ENCODE measurements at places on chromosomes 6 and 20.

DNA sequence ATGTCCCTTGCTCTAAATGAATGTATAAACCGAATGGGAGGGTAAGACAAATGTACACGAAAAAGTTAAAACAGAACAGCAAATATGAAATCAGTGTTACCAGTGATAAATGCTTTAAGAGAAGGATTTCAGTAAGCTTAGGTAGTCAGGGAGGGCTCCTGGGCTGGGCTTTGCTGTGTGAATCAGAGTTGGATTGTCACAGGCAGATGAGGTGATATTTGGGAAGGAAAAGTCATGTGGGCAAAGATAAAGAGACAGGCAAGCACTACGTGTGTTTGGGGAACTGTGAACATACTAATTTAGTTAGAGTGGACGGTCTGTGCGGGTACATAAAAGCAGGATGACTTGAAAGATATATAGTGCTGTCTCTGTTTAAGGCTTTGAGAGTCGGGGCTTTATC lies 114.8 kb downstream of the CRYBG1 start:
- no peak for DNase-seq

GRCh38 chr6:95087394-95088097 lies 489.8 kb upstream of the MANEA start:
- DNase-seq = no peak

- DNase-seq = no peak
These were observed 107.4 kb upstream of the TENT5A start for GRCh38 chr6:81859884-81860283.

DNA sequence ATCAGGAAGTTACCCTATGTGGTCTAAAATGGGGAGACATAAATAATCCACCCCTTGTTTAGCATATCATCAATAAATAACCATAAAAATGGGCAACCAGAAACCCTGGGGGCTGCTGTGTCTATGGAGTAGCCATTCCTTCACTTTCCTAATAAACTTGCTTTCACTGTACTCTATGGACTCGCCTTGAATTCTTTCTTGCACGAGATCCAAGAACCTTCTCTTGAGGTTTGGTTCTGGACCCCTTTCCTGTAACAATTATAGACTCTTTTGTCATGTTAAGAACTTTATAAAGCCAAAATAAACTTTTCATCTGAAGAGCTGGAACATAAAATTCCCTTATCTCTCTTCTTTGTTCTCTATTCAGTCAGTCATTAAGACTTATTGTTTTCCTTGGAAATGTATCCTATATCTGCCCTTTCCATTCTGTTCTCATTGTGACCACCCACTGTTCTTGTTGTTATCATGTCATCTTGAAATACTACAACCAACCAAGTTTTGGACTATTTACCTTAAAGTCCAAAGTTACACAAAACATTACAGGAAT lies 29.3 kb upstream of the ZBTB24 start:
- DNase-seq = no peak

- DNase-seq = no peak
These were observed 88.3 kb downstream of the FAM50B start for GRCh38 chr6:3937438-3937837.

GRCh38 chr6:109579361-109579760 lies 96.3 kb upstream of the ZBTB24 start:
- no peak for DNase-seq

- no peak for DNase-seq
These were observed 151.4 kb upstream of the CHD6 start for GRCh38 chr20:41769592-41770018.

DNA sequence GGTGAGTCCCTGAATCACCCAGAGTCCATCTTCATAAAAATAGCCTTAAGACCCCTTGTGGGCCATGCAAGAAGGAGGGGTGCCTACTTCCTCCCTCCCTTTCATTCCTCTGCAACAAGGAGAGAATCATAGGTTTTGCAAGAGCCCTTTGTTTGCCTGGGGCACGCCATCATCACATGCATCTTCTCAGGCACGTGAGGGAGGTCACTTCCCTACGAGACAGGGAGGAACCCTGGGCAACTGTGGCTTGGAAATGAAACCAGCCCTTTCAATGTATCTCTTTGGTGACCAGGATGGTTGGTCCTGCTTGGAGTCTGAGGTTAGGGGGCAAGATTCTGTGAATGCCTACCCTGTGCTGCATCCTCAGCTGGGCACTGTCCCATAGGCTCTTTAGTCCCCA lies 194.8 kb downstream of the MAFB start:
- DNase-seq = no peak

DNA sequence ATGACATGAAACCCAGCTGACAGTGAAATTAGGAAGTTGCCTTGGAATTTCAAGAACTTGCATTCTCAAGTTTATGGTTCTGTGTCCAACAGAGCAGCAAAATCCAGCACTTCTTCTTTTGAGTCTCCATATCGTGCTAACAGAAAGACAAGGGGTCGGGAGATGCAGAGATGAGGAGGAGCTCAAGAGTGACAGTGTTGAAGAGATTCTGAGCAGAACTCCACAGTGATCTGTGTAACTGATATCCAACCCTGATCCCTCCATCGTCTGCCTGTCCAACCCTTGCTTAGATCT lies 21.2 kb upstream of the BTN1A1 start:
- DNase-seq = no peak

DNA sequence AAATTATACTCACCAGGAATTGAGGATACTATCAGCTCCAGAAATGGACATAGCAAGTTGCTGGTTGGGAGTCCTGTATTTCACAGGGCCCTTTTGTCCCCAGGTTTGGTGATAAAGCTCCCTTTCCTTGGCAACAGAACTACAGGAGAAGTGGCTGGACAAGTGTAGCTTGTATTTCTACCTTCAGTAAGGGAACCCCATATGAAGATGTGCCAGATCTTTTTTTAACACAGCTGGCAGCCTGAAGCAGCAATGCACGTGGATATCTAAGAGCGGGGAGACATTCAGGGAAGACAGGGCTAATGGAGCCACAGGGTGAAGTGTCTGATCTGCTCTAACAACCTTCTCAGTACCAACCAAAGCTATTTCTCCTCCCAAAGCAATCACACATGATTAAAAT lies 373.9 kb upstream of the ID4 start:
- no peak for DNase-seq

DNA sequence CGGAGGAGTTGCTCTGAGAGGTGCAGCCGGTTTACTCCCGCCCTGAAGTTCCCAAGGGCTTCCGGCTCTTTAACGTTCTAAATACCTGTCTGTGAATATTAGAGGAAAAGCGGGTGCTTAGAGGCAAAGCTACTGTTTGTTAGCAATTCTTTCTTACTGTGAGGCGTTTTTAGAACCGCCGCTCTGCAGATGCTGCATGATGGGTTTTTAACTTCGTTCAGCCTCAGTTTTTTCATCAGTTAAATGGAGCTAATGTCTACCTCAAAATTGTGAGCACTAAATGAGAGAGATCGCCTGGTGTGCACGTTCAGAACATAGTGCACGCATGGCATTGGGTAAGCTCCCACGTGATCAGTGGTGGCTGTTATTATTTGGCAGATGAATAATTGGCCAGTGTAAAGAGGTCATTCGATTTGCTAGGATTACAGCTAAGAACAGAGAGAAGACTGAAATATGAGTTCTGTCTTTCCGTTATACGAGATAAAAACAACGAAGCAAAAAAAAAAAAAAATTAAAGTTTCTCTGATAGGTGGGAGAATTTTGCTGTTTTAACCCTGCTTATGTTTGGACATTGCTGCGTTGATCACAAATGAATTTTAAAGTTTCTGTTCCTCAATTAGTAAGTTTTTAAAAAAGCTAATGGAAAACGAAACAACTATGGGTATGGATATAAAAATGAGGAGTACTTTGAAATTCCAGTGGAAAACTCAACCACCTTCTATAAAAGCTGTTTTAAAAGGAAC lies 660 bp upstream of the TFB1M start:
- DNase-seq = peak; percentile 17

DNA sequence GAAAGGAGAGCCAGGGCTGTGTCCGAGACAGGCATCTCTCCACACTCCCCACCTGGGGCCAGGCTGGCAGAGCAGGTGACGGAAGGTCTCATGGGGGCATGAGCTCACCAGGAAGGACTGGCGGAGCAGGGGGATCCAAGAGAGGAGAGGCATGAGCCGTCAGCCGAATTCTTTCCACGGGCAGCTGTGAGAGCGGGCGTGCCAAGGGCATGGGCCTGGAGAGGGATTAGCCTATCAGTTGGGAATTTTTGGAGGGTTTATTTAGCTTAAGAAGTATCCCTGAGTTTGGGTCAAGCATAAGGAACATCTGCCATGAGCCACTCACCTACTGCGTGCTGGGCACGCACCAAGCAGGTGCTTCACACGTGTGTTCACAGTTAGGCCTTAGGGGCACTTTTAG lies 60.2 kb upstream of the ZNFX1 start:
- no peak for DNase-seq

DNA sequence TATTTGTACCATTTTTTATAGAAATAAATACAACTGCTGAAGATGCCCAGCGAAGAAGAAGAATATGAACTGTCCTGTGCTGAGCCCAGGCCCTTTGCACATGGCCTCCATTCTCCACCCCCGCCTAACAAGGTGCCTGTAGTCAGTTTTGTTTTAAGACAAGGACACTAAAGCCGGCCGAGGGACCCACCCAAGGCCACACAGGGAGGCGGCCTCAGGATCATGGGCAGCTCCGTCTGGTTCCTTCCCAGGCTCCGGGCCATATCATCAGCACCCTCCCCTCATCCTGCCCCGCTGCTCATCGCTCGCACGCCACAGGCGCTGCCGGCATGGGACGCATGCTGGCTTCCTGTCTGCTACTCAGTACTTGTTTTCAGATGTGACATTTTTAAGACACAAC lies 21.3 kb downstream of the PSMG4 start:
- no peak for DNase-seq

DNA sequence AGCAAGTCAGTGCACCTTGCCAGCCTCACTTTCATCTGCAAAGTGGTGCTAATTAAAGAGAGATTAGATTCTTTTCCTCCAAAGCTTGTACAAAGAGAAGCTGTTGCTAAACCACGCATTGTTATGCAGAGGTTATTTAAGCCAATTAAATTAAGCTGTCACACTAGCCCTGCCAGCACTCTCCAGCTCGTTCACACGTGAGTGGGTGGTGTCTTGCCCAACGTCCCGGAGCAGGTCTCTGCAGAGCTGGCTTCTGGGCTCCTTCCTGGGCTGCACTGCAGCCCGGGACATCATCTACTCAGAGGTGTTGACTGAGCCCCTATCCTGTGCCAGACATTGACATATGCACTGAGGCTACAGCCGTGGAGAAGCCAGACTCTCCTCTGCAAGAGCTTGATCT lies 401.6 kb upstream of the SULF2 start:
- no peak for DNase-seq

- DNase-seq = no peak
These were observed 507.5 kb upstream of the SULF2 start for GRCh38 chr20:48292806-48293205.

DNA sequence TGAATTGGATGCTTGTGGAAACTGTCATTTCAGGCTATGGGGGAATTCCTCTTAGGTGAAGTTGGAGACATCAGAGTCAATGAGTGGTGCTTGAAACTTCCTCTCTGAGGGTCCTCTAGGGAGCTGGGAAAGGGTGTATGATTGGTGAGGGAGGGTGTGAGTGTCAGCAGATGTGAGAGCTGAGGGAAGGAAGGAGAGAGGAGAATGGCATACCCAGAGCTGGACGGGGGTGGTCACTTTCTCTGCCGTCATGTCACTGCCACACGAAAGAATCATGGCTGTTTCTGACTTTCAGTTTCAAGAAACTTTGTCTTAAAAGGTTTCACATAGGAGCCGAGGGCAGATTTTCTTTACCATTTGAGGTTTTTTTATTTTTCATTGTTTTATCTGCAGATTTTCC lies 50.3 kb downstream of the DEK start:
- DNase-seq = no peak

DNA sequence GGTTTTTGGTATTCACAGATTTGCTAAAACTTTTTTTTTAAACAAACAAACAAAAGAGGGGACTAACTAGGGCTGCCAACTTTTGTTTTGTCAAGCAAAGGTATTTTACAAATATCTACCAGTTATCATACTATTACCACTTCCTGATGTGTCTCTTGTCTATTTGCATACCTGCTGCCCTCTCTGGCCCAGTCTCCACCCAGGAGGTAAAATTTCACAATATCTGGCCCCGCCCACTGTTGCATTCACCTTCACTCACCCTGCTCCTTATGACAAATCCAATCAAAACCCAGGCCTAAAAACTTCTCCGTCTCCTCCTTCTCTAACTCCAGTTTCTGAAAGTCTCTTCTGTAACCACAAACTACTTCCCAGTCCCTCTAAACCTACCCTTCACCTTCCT lies 82.2 kb downstream of the TRERF1 start:
- no peak for DNase-seq

DNA sequence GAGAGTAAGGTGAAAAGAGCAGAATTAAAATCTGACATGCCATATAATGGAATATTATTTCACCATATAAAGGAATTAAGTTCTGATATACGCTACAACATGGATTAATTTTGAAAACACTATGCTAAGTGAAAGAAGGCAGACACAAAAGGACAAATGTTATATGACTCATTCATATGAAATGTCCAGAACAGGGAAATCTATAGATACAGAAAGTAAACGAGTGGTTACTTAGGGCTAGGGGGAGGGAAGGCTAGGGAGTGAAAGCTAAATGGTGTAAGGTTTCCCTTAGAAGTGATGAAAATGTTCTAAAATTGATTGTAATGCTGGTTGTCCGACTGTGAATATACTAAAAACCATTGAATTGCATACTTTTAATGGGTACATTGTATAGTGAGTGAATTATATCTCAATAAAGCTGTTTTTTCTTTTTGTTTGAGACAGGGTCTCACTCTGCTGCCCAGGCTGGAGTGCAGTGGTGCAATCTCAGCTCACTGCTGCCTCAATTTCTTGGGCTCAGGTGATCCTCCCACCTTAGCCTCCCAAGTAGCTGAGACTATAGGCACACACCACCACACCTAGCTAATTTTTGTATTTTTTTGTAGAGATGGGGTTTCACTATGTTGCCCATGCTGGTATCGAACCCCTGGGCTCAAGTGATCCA lies 8.2 kb downstream of the PRPH2 start:
- no peak for DNase-seq

- no peak for DNase-seq
These were observed 177.5 kb downstream of the CDC5L start for GRCh38 chr6:44564906-44565524.

- DNase-seq = no peak
These were observed at the start of gene CBFA2T2 for GRCh38 chr20:33490023-33490933. Gene CBFA2T2, plus strand, starts transcription at chr20:33490096. Its CDS starts 172 bp downstream, at chr20:33490268.

- DNase-seq = no peak
These were observed 21.5 kb upstream of the CHD6 start for GRCh38 chr20:41639630-41640029.
